Fibroblast of skin of left quadriceps (primary cell): ENCODE measurements at places on chromosomes 12 and 14.

DNA sequence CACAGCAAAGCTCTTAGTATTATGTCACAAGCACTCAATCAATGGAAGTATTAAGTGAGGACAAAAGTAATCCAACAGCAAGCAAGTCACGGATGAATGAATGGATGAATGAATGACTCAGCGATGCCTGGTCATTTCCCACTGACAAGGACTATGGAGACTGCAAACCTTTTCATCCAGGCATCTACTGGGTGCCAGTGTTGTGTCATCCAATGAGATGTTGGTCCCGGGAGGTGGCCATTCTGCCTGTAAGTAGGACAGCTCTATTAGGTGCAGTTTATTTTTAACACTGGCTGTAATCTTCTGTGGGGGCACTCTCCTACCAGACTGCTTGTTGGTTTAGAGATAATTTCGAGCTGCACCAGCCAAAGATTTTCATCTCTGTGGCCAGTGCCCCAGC, 39.4 kb downstream of the STAB2 start:
- no peak for DNase-seq

DNA sequence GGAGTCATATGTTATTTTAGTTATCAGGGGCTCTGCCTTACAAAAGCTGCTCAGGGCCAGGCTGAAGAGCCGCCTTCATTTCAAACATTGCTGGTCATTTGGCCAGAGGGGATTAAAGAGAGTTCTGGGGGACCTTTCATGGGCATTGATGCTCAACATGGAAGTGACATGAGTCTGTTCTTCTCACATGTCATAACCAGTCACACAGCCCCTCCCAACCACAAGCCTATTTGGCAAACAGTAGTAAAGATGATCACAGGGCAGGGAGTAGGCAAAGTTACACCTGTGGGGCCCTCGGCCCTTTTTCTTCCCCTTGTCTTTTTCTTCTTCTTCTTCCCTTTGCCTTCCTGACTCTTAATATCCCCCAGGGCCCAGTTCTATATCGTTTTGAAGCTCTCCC, 33.3 kb downstream of the CFAP54 start:
- DNase-seq = no peak

GRCh38 chr12:14284184-14284722, 81.2 kb upstream of the ATF7IP start:
- no peak for DNase-seq

GRCh38 chr12:88763536-88764100, 183.3 kb upstream of the KITLG start:
- no peak for DNase-seq

DNA sequence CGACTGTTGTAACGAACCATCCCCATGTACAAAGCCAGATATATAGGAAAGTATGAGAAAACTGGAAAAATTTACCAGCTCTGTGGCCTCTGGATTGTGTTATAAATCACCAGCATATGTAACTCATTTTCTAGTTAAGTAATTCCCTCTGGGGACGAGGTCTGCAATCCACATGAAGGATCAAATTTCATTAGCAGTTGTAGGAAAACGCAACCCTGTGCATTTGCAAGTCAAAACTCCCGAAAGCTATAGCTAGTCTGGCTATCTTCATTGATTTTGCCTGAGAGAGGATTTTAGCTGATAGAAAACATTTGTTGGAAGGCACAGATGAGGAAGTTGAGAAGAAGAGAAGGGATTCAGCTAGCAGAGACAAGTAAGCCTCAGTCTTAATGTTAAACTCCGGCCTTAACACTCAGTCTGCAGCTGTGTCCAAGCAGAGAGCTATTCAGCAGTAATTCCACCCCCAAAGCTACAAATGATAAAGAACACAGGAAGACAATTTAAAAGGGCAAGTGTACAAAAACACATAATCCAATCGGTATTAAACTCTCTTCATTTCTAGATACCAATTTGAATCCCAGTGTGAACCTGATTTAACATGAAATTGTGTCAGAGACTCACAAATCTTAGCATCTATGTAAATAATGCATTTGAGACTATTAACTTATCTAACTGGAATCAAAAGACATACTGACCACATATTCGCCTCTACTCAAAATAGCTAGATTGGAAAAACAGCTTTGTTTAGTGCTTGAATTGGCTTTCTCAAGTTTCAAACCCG, 54.2 kb upstream of the CERS5 start:
- DNase-seq = peak; percentile 96

DNA sequence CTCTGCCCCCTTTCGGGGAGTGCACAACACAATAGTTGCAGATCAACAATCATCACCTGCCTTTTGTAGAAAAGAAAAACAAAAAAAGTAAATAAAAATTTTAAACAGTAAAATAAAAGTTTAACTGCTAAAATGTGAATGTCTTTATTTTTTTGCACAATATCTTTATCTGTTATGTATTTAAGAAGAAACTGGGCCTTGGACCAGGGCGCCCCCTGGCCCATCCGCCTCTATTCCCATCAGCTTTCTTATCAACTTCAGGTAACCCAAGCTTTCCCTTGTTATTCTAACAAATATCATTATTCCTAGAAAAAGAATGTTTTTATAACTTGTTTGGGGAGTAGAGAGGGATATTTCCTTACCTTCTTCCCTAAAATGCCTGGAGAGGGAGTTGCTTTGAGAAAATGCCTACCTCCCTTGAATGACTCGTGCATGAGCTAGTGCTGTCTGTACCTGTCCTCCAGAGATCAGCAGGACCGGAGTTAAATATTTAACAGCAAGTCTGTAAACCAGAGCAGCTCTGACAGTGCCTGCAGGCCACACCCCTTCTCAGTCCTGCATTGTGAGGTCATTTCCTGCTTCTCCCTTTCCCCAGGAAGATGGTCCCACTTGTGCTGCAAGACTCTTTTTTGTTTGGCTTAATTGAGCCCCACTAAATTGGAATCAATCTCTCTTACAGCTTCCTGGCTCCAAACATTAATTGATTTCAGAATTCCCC, 192.8 kb upstream of the RGS6 start:
- DNase-seq = no peak

- no peak for DNase-seq
Observed at GRCh38 chr12:115070313-115070712, 386.3 kb upstream of the TBX3 start.

DNA sequence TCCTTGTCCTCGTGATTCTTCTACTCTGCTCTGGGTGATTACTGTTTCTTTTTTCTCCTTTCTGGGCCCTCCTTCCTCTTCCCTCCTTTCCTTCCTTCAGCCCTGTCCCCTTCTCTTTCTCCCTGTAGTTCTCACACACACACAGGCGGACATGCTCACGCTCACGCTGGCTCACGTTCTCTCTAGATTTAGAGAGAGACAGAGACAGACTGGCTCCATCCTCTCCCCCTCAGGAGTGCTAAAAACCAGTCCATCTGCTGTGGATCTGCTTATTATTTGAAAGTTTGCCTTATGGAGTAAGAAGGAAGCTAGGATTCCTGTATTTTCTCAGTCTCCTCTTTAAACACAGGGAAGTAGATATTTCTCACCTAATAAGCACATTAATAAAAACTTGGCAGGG, 48.1 kb downstream of the KCNA1 start:
- DNase-seq = no peak

GRCh38 chr14:34997762-34998161, 15.0 kb downstream of the SRP54 start:
- no peak for DNase-seq

- no peak for DNase-seq
Observed at GRCh38 chr12:27493260-27493940, 30.6 kb upstream of the PPFIBP1 start.

- DNase-seq = no peak
Observed at GRCh38 chr12:108784270-108784669, 53.0 kb upstream of the CORO1C start.

GRCh38 chr12:132236129-132236929, 92.1 kb downstream of the NOC4L start:
- no peak for DNase-seq
